Prostate gland (tissue), 2 donors: ENCODE measurements at places on chromosomes 11 and 22. TPM values are rescaled to one million over a fixed set of nuclear protein-coding genes. Genes with fewer than 3 reads are reported as not detected.

The EIF3F gene
- total RNA-seq = 321 TPM

The FXYD2 gene
- 0.87 TPM for total RNA-seq

The OR2D2 gene
- total RNA-seq = not detected

The GTF2H1 gene
- total RNA-seq = 34.8 TPM

The PTPRCAP gene
- total RNA-seq = 5.9 TPM

The IGLL1 gene
- not detected for total RNA-seq

The KMT2A gene
- 89.0 TPM for total RNA-seq

The GRAMD1B gene
- total RNA-seq = 27.2 TPM

DNA sequence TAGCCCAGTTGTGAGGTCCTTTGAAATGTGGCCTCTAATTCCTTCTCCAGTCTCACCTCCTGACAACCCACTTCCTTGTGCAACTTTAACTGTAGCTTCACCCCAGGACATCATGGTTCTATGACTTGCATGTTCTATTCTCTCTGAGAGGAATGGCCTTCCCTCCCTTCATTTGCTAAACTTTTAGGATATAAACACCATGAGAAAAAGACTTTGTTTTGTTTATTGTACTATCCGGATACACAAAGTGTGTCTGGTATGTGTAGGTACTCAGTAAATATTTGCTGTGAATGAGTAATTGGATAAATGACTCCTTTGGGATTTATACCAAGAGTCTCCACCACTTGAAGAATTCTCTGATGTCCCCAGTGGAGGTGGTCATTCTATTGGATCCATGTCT lies 547.6 kb downstream of the INSC start:
- DNase-seq = no peak

GRCh38 chr11:10302359-10302743 lies 2.5 kb upstream of the ADM start:
- no peak for DNase-seq

- DNase-seq = no peak
These were observed 17.4 kb downstream of the TTLL12 start for GRCh38 chr22:43169310-43170130.

DNA sequence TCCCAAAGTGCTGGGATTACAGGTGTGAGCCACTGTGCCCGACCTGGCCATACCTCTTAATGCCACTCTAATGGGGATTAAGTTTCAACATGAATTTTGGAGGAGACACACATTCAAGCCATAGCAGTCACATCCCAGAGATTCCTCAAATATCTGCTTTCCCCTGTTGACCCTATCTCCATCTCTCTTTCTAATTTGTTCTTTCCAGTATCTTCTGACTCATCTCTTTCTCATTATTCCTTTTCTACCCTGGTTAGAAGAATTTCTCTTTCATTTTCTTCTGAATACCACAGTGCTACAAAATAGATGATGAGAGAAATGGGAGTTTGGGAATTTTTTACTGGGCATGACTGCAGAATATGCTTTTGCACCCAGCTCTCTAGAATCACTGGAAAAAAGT lies 5.1 kb downstream of the OR10V1 start:
- DNase-seq = no peak

DNA sequence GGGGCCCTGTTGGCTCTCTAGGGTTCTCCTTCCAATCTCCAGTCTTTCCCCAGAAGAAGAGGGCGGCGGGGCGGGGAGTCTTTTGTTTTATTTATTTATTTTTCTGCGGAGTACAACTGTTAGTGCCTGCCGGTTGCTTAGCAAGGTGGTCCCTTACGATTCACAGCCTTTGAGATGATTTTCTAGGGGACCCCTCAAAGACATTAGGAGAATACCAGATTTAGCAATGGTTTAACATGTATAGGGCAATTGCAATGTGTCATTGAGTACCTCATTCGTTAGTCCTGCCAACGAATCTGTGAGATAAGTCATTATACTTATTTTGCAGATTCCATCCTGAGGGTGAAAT lies 307 bp upstream of the MRPL16 start:
- DNase-seq = no peak

- no peak for DNase-seq
These were observed 7.3 kb upstream of the SGSM3 start for GRCh38 chr22:40363059-40363458.

- DNase-seq = no peak
These were observed 2.0 kb downstream of the KCNJ11 start for GRCh38 chr11:17386331-17387084.

- no peak for DNase-seq
These were observed 38.3 kb upstream of the MYH9 start for GRCh38 chr22:36425977-36426523.

DNA sequence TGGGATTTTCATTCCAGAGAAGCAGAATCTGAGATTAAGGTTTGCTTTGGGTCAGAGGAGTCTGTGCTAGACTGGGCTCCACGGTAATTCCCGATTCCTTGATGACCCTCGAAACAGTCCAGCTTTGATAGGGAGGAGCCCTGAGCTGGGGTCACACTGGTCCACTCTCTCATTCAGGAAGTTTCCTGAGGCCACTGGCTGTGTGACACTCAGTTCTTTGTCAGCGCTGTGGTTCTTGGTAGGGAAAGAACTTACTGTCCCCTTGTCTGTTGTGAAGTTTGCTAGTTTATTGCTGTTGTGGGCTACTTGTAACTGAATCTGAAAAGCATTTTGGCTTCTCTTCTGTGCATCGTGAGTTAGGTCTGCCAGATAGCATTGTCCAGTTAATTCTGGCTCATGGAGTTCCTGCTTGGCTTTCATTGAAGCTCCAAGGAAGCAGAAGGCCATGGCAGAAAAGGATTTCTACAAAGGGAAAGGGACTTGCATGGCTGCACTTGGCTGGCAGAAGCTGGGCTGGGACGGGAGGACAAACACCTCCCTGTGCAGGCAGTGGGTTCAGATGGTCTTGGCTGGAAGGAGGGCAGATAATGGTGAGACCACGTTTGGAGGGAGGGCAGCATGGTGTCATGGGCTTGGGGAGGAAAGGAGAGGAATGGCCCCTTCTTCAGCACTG lies 23.3 kb downstream of the BCR start:
- DNase-seq = no peak

DNA sequence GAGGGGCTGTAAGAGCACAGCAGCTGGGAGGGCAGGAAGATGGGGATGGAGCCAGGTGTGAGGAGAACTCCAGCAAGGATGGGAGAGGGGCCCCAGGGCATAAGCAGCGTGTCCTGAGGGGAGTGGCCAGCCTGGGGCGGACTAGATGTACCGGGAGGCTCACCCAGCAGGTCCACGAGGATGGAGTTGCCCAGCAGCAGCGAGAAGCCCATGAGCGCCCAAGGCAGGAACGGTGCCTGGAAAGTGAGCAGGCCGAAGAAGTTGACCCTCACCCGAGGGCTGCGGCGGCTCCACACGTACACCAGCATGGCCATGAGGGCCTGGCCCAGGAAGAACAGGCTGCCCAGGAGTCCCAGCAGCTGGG lies 1.3 kb downstream of the DERL3 start:
- no peak for DNase-seq

- no peak for DNase-seq
These were observed 86.6 kb downstream of the YAP1 start for GRCh38 chr11:102196816-102197215.

GRCh38 chr22:38951734-38952133 lies 5.7 kb upstream of the APOBEC3A start:
- no peak for DNase-seq

- DNase-seq = no peak
These were observed 70.2 kb downstream of the DDX10 start for GRCh38 chr11:108734956-108735559.

DNA sequence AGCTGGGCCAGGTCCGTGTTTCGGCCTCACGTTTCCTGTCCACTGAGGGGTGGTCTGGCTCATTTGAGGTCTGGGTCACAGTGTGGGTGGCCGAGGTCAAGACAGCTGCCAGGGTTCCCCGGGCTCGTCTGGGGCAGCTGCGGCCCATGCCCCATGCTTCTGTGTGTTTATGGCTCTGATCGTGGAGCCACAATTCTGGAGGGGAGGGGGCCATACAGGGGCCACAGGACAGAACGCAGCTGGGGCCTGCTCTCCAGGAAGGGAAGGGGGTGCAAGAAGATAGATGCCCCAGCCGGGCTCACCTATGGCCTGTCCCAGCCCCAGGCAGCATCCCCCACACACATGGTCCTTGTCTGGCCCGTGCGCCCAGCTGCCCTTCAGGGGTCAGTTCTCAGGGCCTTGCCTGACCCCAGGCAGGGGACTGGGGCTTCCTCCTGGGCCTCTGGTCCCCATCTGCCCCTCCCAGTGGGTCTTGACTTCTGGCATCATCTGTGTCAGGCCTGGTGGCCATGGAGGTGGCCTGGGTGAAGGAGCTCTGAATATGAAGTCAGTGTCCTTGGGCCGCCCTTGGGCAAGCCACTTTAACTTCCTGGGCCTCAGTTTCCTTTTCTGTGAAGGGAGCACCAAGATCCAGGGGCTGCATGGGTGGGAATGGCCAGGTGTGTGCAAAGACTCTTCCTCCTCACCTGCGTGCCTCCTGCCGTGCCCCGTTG lies 8.4 kb downstream of the TSPAN32 start:
- no peak for DNase-seq

DNA sequence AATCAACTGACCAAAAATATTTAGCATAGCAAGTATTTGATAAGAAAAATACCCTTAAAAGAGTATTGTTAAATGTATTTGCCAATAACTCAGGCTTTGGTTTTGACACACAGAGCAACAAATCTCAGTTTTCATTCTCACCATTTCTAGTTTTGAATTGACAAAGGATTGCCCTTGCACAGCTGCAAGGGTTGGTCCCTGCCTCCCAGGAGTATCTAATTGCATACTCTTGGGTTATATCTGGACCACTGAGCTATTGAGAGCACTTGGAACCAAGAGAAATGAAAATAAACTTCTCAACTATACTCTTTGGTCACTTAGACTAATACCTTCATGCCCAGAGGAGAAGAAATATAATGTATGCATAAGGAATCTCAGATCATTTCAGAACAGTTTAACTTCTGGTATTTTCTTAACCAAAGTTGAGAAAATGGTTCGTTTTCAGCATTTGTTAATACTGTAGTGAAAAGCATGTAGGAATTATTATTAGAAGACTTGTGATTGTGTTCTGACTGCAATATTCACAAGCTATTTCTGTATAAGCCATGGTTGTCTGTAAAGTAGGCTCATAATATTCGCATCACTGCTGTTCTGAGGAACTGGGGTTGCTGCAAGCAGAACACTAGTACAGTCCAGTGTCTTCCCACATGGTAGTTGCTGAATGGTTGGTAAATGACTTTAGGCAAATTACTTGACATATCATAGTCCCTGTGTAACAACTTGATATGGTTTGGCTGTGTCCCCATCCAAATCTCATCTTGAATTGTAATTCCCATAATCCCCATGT lies 7.9 kb downstream of the C2CD3 start:
- DNase-seq = no peak
